ENCODE measurements at places on chromosomes 1 and 21.

- no peak for DNase-seq
These were observed 139.0 kb upstream of the TMEM51 start for GRCh38 chr1:15014516-15014915.

- DNase-seq = no peak
These were observed 290.4 kb downstream of the KCNT2 start for GRCh38 chr1:196317535-196318522.

DNA sequence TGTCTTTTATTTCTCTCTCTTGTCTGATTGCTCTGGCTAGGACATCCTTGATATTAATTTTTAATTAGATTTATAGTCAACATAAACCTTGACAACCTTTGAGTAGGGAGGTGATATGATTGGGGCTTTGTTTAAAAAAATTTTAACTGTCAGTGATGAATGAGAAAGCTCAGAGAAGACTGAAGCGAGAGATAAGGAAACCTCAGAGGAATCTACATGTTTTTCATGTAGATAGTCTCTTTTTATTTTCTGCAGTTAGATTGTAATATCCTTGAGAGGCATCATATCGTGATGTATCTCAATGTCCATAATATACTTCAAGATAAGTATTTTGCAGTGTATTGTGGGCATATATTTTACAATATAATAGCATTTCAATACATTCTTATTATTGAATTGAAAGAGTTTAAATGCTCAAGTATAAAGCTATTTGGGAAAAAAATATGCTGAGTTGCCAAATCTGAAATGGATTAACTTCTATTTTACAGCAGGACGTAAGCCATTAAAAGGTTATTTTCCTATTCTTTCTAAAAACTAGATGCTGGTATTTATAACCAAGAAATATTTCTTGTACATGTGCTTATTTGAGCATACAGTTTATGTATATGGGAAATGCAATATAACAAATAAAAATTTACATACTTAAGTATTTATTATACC is 802.4 kb upstream of the ADGRL4 start:
- DNase-seq = no peak

- no peak for DNase-seq
These were observed 88.5 kb upstream of the NEK7 start for GRCh38 chr1:198068285-198068684.

DNA sequence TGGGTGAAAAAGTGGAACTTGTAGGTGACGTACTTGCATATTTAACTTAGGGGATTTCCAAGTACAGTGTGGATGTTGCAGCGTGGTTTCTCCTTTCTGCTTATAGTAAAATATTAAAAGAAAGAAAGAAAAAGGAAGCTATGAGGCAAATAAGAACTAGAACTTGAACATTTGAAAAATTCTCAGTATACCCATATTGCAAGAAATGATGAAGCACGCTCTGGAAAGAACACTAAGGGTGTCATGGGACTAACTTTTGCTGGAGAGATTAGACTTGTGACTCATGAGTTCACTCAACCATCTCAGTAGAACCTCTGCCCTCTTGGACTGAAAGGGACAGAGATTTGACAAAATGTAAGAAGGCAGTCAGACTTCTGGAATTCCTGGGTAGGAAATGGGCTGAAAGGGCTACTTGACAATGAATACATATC is 704.5 kb upstream of the ADGRL4 start:
- DNase-seq = no peak

DNA sequence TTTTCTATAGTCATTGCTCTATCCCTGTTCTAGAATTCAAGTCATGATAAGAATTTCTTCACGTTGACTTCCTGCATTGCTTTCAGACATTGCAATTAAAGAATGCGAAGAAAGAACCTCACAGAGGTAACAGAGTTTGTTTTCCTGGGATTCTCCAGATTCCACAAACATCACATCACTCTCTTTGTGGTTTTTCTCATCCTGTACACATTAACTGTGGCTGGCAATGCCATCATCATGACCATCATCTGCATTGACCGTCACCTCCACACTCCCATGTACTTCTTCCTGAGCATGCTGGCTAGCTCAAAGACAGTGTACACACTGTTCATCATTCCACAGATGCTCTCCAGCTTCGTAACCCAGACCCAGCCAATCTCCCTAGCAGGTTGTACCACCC is 10.6 kb downstream of the APCS start:
- no peak for DNase-seq

Data from activated naive CD4-positive, alpha-beta T cell treated with Interleukin-2 at 50 U/mL for 16 hours (primary cell).